ENCODE measurements at places on chromosomes 2 and 18.

DNA sequence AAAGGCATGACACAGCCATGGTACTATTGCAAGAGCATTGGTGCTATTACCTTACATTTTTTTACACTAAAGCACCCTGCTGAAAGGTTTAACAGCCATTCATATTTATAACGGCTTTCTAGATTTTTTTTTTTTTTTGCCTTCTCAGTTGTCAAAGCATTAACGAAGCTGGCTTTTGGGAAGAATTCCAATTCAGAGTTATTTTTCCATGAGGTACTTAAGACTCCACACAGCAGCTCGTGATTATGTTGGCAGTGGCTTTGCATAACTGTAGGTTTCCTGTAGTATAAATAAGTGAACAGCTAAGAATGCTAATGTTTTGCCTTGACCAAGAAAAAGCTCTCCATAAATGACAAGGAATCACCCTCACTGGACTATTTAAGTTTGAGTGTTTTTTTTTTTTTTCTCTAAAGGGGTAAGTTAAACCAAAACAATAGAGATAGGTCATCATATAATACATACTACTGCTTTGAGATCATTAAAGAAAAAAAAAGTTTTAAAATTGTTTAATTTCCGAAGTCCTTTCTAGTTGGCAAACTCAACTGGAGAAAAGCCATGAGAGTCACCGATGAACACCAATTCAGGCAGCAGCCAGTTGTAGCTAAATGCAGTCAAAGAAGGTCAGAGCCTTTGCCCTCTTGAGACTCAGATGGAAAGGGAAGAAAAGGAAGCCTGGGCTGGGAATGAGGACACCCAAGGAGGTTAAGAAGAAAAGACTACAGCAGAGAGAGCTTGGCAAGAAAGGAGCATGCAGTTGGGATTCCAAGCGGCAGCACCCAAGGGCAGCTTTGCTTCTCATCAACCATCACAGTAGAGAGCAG, 187.4 kb upstream of the NCKAP5 start:
- DNase-seq, result peak; percentile 99

DNA sequence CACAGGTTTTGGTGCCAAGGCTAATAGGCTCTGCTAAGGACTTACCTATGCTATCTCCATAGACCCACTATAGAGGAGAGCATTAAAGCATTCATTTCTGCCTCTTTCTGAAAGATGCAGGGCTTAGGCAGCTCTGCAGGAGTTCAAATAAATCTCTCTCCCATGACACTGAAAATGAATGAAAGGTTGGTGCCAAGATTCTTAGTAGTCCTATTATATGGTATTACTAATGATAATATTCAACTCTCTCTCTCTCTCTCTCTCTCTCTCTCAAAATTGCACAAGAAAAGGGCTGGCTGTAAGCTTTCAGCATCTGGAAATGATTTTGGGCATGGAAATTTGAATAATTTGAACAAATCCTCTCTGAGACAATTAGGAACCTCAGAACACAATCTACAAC, 433.7 kb downstream of the MBD2 start:
- peak; percentile 30 for DNase-seq

- DNase-seq, result no peak
Measured at GRCh38 chr2:25265802-25266201, 75.9 kb downstream of the DNMT3A start.

- DNase-seq, result no peak
Measured at GRCh38 chr18:40423291-40423690, 1531.7 kb upstream of the PIK3C3 start.

DNA sequence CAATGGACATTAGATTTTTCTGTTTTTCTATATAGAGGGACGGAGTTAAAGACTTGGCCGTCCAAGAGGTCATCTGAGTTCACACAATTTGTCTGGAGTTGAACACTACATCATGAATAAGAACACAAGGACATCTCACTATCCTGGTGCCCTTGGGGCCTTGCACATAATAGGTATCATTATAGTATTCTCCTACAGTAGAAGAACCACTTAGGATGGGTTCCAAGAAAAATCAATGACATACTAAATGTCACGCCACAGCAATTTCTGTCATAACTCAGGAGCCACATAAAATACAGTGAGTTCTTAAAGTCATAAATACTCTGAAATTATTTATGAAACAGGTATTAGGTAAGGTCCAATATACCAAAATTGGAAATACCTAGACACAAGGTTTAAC, 154.4 kb downstream of the NCKAP5 start:
- no peak for DNase-seq

- no peak for DNase-seq
Measured at GRCh38 chr2:32532961-32533360, 94.9 kb upstream of the TTC27 start.

GRCh38 chr2:139293992-139294548, 513.9 kb upstream of the NXPH2 start:
- DNase-seq, result no peak

- peak; percentile 69 for DNase-seq
Measured at GRCh38 chr2:207180741-207181140, 15.0 kb upstream of the KLF7 start.

GRCh38 chr18:34222307-34223163, 2.2 kb downstream of the NOL4 start:
- DNase-seq, result peak; percentile 1

- no peak for DNase-seq
Measured at GRCh38 chr2:31831585-31831984, 179.2 kb downstream of the MEMO1 start.

DNA sequence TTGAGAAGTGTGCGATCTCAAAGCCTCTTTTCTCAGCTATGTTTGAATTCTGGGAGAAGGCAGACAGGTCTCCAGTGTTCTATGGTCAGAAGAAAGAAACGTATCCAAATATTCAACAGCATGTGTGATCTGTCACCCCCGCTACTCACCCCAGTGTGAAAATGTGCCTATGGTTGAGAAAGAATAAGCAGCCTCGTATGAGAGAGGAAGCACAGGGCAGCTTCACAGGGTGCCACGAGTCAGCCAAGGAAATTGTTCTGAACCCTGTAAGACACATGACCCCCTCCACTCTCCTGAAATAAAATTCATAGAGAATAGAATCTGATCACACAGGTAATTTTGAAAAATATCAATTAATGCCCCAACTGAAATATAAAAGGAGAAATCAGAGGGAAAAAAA, 8.0 kb upstream of the SF3B1 start:
- DNase-seq, result peak; percentile 64

GRCh38 chr2:139992078-139992477, 1211.9 kb upstream of the NXPH2 start:
- no peak for DNase-seq

GRCh38 chr2:127873707-127874303, 12.0 kb downstream of the AMMECR1L start:
- DNase-seq, result no peak

GRCh38 chr2:97713296-97714083, at the start of gene ZAP70:
TSS of gene ZAP70 (plus strand) at chr2:97713576. CDS start at chr2:97724037, 10,461 bp downstream.
- DNase-seq, result no peak

DNA sequence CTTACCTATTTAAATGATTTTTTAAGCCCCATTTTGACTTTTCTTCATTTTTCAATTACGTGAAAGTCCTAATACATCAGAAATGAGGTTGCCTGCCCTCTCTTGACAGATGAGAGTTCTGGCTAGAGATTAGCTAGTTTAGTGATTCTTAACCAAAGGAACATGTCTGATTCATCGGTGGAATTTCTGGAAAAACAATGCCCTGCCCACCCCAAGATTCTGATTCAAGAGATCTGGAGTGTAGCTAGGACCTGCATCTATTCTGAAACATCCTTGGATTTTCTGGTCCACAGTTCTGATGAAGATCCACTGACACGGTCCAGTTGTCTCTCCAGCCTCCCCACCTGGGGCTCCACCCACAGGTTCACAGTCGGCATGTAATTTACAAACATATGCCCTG, 111.2 kb downstream of the KLF7 start:
- DNase-seq, result peak; percentile 35

Measured in choroid plexus epithelial cell (primary cell).